ENCODE measurements at places on chromosomes 5 and 9.

DNA sequence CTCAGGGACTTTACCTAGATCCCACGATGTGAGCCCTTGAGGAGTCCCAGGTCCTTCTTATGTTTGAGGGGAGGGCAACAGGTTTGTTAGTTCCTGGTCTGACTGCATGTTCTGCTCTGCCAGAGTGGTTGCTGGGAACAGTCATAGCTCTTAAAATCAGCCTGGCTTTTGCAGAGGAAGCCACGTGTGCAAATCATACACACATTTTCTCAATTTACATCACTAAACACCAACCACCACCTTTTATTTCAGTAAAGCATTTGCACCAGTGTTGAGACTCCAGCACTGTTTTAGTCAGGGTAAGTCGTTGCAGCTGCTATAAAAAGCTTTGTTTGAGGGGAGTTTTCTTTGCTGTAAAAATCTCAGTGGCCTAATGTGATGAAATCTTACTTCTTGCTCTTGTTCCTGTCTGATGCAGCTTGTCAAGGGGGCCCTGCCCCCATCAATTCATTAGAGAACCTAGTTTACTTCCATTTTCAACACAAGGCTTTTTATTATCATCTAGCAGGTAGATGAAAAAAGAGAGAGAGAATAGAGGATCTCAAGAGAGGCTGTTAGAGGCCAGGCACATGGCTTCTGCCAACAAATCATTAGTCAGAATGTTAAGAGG, 70.3 kb upstream of the VCAN start:
- DNase-seq = no peak

DNA sequence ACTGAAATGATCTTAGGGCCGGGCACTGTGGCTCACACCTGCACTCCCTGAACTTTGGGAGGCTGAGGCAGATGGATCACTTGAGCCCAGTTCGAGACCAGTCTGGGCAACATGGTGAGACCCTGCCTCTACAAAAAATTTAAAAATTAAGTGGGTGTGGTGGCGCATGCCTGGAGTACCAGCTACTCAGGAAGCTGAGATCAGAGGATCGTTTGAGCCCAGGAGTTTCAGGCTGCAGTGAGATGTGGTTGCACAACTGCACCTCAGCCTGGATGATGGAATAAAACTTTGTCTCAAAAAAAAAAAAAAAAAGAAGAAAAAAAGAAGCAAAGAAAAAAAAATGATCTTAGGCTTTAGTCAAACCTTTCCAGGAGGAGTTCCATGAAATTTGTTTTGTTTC, 41.8 kb downstream of the MEF2C start:
- no peak for DNase-seq

GRCh38 chr5:14439087-14439871, 142.3 kb upstream of the OTULINL start:
- DNase-seq = no peak

DNA sequence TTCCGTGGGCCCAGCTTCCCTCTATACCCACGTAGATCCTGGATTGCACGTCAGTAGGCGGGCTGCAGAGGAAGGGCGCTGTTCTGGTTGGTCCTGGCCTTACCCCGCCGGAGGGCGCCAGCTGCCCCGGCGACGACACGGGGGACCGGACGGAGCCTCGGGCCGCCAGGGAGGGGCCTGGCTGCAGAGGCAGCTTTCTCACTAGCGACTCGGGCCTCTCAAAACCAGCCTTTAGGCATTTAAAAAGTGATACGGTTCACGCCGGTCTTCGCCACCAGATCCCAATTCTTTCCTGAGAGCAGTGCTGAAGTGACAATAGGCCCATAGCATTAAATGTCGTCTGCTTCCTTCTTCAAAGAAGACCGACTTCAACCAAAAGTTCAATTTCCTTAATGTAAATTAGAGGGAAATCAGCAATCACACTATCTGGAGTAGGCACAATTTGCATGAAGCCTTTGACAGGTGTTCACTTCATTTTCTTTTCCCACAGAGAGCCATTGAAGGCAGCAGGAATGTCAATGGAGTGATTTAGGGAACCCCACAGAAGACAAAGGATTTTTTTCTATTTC, 17.6 kb upstream of the UBE2D2 start:
- DNase-seq = no peak

GRCh38 chr5:66074901-66075300, 69.2 kb upstream of the SREK1 start:
- DNase-seq = no peak

DNA sequence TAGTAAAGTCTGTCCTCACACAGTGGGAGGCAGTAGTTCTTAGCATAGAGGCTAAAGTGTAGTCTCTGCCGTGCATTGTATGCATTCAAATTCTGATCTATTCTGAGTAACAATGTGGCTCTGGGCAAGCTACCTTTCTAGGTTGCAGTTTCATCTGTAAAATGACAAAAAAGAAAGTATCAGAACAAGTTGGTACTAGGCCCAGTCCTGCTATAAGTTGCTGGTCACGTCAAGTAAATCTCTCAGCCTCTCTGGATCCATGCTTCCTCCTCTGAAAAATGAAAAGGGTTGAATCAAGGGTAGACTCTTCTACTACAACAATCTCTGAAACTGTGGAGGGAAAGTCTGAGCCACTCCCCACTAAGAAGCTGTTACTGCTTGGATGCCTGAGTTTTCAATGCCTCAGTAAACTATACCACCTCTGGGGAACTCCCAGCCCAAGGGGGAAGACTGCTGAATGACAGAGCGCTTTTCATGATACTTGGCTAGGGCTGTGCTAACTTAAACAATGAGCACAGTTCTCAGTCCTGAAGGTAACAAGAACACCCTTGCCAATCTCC, 34.5 kb upstream of the SPARC start:
- no peak for DNase-seq

DNA sequence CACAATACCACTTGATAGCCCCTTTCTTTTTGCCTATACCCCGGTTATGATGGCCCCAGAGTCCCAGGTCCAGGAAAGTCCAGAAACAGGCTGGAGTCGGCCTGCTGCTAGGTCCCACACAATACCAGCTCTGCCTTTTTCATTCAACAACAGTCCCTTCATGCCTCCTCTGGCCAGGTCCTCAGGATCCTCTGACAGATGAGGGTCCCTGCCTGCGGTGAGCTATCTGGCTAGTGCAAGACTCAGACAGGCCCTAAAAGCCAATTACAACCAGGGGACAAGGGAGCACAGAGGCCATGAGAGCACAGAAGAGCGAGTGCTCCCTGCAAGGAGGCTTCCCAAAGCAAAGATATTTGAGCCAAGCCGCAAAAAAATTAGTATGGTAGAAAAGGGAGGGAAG, 84.8 kb upstream of the ZBTB43 start:
- no peak for DNase-seq

DNA sequence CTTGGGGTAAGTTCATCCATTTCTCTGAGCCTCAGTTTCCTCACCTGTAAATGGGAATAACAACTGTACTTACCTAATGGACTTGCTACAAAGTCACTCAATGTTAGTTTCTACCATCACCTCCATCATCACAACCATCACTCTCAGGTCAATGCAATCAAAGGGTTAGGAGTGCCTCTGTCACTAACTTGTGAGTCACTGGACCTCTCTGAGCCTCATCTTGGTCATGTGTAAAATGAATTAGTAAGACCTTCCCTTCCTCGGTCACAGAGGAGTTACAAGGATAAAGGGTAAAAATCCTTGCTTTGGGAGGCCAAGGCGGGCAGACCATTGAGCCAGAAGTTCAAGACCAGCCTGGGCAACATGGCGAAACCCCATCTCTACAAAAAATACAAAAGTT, 12.8 kb downstream of the FABP6 start:
- no peak for DNase-seq

GRCh38 chr5:32434221-32434620, 10.3 kb downstream of the ZFR start:
- DNase-seq = no peak

- no peak for DNase-seq
These were observed 10.6 kb upstream of the CXXC5 start for GRCh38 chr5:139637438-139638089.

Data from A549 (cell line).